ENCODE measurements at places on chromosomes 12 and 14.

GRCh38 chr12:50569321-50569720, 64.5 kb downstream of the DIP2B start:
- no peak for DNase-seq

DNA sequence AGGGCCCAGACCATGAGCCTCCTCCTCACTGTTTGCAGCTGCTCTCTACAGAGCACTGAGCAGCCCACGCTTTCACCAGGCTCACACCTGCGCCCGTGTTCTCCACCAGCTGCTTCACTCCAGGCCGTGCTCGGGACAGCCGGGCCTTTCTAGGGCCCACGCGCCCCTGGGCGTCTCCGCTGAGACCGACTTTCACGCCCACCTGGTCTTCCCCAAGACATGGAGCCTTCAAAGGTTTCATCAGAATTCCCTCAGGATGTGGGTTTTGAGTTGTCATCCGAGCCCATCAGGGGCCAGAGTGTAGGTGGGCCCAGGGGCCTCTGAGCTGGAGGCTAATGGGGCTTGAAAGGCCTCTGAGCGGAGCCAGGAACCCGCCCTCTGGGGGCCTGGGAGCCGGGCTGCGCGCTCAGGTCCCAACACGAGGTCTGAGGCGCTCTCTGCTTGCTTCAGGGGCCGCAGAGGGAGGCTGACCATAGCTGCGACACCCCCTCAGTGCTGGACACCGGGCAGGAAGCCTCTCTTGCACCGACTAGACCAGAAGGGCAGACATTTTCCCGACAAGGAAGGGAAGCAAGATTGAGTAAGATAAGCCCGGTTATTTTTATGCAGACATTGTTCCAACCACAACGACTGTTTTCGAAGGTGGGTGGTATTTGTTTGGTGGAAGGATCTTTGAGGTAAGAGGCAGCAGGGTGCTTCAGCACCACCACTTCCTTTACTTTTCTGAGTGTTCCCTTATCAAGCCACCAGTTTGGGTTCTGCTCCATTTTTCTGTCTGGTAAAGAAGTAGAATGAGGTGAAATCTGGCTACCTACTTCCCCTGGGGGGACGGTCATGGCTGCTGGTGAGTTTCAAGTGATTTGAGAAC, 125.0 kb upstream of the FUT8 start:
- DNase-seq = no peak

- DNase-seq = no peak
These were observed 1010.8 kb downstream of the FLRT2 start for GRCh38 chr14:86540636-86541247.

- no peak for DNase-seq
These were observed 24.7 kb downstream of the BDKRB2 start for GRCh38 chr14:96229315-96229714.

- peak; percentile 50 for DNase-seq
These were observed 895 bp upstream of the CCDC88C start for GRCh38 chr14:91418387-91419043.

GRCh38 chr14:41606532-41607303, at the start of gene LRFN5:
Gene LRFN5 (plus strand): TSS chr14:41606876.
- no peak for DNase-seq

DNA sequence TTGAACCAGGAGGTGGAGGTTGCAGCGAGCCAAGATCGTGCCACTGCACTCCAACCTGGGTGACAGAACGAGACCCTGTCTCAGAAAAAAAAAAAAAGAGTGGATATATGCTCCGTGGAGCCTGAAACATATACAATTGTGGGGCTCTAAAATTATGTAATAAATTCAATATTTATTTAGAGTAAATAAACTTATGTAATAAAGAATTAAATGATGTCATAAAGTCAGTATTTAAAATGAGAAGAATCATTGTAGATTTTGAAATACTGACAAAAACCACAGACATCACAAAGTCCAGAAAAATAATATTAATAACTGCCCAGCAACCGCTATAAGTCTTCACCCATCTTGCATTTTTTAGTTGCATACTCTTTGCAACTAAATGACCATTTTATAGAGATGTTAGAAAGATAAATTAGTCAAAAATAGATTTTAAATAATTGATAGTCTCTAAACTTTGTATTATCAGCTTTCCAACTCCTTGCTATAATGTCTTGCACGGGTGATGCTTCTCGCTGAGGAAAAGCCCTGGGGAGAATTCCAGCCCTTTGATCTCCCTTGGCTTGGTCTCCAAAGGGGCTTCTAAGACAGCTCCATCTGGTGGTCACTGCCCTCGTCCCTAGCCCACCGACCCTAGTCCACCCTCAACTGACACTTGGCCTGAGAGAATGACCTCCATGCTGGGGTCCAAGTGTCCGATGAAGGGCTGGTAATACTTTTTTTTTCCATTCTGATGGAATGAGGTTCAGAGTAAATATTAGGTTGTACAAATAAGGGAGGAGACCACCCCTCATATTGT, 7.9 kb upstream of the TMBIM6 start:
- no peak for DNase-seq

DNA sequence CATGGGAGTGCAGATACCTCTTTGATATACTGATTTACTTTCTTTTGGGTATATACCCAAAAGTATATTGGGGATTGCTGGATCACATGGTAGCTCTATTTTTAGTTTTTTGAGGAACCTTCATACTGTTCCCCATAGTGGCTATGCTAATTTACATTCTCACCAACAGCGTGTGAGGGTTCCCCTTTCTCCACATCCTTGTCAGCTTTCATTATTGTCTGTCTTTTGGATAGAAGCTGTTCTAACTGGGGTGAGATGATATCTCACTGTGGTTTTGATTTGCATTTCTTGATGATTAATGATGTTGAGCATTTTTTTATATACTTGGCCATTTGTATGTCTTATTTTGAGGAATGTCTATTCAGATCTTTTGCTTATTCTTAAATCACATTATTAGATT, 44.1 kb upstream of the JDP2 start:
- no peak for DNase-seq

DNA sequence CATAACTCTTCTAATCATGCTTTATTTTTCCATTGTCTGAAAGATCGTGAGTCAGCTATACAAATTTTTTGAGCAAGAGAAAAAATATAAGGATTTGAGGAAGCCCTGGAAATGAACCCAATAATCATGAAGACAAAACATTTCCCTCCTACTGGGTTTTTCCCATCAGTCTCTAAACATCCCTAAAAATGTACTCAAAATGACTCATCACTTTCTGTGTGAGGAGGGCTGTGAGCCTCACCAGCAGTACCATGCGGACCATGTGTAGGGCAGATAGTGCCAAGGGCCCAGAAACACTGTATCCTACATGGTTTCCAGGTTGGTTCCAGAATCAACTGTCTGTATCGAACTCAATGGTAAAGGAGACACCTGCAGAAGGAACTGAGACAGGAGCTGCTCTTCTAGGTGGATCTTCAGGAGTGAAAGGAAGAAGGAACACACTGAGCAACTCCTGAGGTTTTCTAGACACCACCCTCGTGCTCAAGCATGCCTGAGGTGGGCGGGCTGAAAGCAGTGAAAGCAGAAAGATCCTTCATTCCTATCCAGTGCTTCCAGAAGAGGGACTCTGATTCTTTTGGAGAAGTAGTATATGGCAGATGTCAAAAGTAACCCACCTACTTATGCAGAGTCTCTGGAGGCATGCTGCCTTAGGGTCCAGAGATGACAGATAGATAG, 48.6 kb upstream of the RHOJ start:
- no peak for DNase-seq

DNA sequence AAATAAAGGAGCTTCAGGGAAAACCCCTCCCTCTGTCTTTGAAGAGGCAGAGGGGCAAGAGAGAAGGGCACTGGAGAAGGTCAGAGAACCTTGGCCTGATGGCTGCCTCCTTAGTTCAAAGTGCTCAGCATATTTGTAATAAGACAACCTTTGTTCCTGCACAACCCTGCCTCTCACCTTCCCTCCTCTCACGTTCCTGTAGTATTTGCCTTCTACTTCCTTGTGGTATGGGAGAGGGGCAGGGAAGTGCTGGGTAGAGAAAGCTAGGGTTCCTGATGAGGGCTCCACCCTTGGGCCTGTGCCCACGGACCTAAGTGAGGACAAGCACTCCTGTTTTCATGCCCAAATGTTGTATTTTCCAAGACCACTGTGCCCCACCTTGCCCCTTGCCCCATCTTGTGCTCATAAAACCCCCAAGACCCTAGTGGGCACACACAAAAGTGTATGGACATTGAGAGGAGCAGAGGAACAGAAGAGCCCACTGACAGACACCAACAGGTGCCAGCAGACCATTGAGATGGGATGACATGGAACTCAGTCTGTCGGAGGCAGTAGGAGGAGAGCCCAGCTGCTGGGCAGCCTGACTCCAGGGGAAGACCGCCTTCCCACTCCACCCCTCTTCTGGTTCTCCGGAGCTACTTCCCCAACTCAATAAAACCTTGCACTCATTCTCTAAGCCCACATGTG, 261.5 kb upstream of the CCDC196 start:
- DNase-seq = no peak

GRCh38 chr14:71078500-71078899, 171.2 kb downstream of the PCNX1 start:
- peak; percentile 10 for DNase-seq

DNA sequence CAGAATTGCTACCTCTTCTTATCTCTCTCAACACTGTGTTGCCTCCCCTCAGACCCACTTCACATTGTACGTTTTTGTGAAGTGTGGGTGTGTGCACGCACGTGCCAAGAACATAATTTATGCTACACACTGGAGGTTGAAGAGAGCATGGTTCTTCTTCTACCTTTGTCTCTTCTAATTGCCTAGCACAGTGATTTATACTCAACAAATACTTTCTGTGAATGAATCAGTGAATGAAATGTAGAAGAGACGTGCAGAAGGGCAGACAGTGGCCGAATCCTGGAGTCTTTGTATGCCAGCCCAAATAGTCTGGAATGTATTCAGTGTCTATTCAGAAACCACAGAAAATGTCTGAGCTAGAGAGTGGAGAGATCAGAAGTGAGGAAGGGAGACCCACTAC, 4.6 kb upstream of the SAMD4A start:
- DNase-seq = no peak

GRCh38 chr12:31250179-31250578, 75.8 kb downstream of the SINHCAF start:
- no peak for DNase-seq

DNA sequence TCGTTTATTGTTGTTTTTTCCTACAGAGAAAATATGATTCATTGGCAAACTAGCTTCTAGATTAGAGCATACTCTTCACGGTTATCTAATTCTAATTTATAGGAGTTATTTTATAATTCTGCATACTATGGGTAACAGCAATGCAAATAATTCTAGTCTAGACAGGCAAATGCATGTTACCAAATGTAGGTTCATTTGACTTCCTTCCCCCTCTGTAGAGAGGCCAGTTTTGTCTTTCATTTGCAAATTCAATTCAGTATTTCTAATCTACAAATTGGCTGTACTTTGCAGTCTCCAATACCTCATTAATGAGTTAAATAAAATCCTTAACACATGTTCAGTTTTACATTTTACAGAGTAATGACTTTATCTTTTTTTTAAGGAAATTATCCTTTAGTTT, 4.2 kb downstream of the LGMN start:
- DNase-seq = no peak

- no peak for DNase-seq
These were observed 23.9 kb downstream of the DIO3 start for GRCh38 chr14:101585211-101585610.

DNA sequence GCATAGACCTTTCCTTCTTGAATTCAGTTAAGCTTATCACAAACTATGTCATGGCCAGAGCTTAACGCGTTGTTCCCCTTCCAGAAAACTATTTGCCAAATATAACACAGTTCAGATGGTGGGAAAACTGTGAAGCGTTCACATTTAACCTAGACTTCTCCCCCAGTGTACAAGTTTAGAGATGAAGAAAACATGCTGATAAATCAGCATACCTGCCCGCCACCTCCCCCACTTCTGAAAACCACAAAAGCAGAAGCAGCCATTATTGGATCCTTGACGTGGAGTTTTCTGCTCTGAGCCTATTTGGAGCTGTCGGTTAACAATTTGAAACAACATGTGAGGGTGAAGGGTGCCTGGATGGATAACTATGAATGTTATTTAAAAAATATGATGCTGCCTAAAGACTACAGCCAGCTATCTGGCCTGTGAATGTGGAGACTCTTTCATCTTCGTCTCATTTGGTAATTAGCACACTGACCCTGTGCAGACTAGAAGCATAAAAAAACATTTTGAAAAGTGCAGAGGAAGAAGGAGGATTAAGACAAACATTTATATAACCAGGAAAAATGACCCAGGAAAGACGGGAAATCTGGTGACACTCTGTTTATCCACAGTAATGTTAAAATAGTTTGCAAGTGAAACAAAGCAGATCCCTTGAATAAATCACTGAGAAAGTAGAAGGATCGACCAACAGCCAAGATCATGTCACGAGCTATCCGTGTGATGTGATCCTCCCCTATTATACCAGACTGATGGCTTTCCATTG, 408.2 kb downstream of the AEBP2 start:
- DNase-seq = no peak

GRCh38 chr12:47022296-47022695, 57.1 kb upstream of the PCED1B start:
- peak; percentile 66 for DNase-seq

- DNase-seq = peak; percentile 63
These were observed at the start of gene ZNF219 for GRCh38 chr14:21098076-21098891. Gene ZNF219 (minus strand): TSS chr14:21098655. CDS start chr14:21093591, 5,064 bp downstream.

- no peak for DNase-seq
These were observed 54.8 kb upstream of the FLRT2 start for GRCh38 chr14:85475113-85475512.

- no peak for DNase-seq
These were observed 184.0 kb downstream of the TMX1 start for GRCh38 chr14:51424041-51424440.

DNA sequence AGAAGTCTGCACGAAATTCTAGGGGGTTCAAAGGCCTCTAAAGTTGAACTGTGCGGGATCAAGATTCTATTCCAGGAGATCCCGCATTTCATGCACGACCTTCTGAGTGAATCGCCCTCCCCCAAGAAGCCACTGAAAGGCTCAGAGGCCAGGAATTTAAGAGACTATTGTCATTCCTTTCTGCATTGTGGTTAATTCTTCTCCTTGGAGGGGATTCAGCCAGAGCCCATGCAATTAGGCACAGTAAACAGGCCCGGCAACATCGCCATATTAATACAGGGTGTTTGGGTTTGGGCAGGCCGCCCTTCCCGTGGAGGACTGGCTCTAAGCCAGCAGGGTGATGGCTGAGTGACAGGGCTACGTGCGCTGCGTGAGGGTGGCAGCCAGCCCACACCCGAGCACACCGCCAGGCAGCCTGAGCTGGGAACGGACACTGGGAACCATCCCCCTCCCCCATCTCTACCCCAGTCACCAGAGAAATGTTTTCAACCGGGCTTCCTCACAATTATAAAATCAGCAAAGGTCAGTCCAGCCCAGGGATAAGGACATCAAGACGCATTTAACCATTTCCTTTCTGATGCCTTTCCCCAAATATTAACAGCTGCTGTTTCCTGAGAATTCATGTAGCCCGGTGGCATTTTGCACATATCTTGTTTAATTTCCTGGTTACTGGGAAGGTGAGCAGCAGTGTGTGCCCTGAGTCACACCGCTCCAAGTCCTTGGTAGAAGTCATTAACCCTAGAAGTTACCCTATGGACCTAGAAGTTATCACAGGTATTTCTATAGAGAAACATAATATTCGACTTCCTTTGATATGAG, 12.5 kb downstream of the EGLN3 start:
- DNase-seq = no peak

Data from ACHN (cell line).